Chondrocyte (in vitro differentiated cells): ENCODE measurements at places on chromosomes 13 and 19.
A peak's percentile ranks its signal among the peaks of the same experiment; 100 is the strongest.

GRCh38 chr13:58884353-58885209 is 1253.0 kb downstream of the PCDH17 start:
- no peak overlapping the region for H3K4me3 ChIP-seq
- no peak for DNase-seq
- H3K36me3 ChIP-seq, result no peaks in the 10 kb centered on the region
- no peaks in the 10 kb centered on the region for H3K4me1 ChIP-seq
- H3K27ac ChIP-seq, result no peak overlapping the region

GRCh38 chr13:51397262-51397941 is 55.4 kb downstream of the INTS6 start:
- peak overlapping the region; percentile 94 for H3K27ac ChIP-seq
- H3K27me3 ChIP-seq, result no peaks in the 10 kb centered on the region
- H3K4me1 ChIP-seq, result peaks cover 24% of the 10 kb centered on the region
- H3K4me3 ChIP-seq, result no peak overlapping the region
- no peak for DNase-seq

- H3K27me3 ChIP-seq, result no peaks in the 10 kb centered on the region
- peaks cover 33% of the 10 kb centered on the region for H3K4me1 ChIP-seq
- H3K27ac ChIP-seq, result peak overlapping the region; percentile 95
- no peak overlapping the region for H3K4me3 ChIP-seq
Observed at GRCh38 chr13:59424661-59425060, 739.1 kb downstream of the DIAPH3 start.

DNA sequence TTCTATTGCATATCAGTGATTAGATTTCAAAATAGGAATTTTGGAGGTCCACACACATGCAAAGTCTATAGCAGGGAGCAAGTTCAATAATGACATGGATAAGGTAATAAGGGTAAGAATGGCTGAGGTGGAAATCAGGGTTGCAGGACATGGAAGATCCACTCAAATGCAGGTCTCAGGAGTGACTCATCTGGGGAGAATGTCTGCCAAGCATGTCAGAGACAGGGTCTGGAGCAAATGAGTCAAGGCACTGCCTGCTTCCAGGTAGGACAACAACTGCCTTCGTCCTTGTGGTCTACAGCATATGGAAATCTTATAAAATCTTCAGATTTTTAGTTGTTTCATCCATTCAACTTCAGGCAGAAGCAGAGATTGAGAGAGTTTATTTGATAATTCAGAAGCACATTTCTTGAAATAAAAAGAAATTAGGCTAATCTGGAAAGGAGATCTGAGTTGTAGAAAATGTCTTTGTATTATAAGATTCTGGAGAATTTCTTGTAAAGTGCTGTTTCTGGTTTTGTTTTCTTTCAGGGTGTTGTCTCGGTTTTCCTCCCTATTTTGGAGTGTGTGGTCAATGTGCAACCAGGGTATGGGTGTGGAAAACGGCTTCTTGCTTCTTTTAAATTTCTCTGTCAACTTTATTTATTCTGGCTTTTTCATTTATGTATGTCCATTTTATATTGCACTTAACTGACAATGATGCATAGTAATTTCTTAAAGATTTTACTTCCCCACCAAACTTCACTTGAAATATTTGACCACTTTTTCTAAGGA is 748.8 kb downstream of the LIG4 start:
- no peak for DNase-seq
- peaks cover 30% of the 10 kb centered on the region for H3K4me1 ChIP-seq
- H3K4me3 ChIP-seq, result no peak overlapping the region
- H3K27ac ChIP-seq, result peak overlapping the region; percentile 28
- no peaks in the 10 kb centered on the region for H3K36me3 ChIP-seq
- H3K27me3 ChIP-seq, result no peaks in the 10 kb centered on the region

DNA sequence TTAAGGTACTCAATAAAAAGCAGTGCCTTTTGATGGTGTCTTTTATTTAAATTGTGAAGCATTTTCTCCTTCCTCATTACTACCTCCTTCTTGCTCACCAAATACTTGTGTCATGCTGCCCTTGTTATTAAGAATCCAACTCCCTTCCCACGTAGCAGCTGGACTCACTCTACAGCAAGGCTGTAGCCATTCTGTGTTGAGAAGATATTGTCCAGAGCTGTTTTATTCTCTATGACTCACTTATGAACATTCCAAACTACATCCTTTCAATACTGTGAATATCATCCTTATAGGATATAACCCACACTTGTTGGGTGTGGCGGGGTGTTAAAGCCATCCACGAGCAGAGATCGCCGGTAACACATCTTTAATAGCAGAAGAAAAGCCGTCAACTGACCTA is 1671.5 kb upstream of the SLC10A2 start:
- no peaks in the 10 kb centered on the region for H3K36me3 ChIP-seq
- no peak overlapping the region for H3K27ac ChIP-seq
- no peaks in the 10 kb centered on the region for H3K27me3 ChIP-seq
- no peak overlapping the region for H3K4me3 ChIP-seq

GRCh38 chr19:934865-935479 is 9.1 kb downstream of the ARID3A start:
- no peak overlapping the region for H3K4me3 ChIP-seq
- H3K36me3 ChIP-seq, result no peaks in the 10 kb centered on the region
- H3K27me3 ChIP-seq, result no peaks in the 10 kb centered on the region
- peaks cover 32% of the 10 kb centered on the region for H3K4me1 ChIP-seq
- no peak for DNase-seq
- H3K27ac ChIP-seq, result peak overlapping the region; percentile 5

GRCh38 chr13:51970349-51970748 is 40.9 kb downstream of the ATP7B start:
- no peak for DNase-seq
- H3K4me1 ChIP-seq, result no peaks in the 10 kb centered on the region
- H3K27ac ChIP-seq, result no peak overlapping the region
- no peak overlapping the region for H3K4me3 ChIP-seq

GRCh38 chr13:24271601-24272451 is 37.6 kb upstream of the C1QTNF9 start:
- H3K36me3 ChIP-seq, result no peaks in the 10 kb centered on the region
- no peak for DNase-seq
- peaks cover 32% of the 10 kb centered on the region for H3K4me1 ChIP-seq
- peak overlapping the region; percentile 66 for H3K4me3 ChIP-seq
- H3K27ac ChIP-seq, result peak overlapping the region; percentile 87

DNA sequence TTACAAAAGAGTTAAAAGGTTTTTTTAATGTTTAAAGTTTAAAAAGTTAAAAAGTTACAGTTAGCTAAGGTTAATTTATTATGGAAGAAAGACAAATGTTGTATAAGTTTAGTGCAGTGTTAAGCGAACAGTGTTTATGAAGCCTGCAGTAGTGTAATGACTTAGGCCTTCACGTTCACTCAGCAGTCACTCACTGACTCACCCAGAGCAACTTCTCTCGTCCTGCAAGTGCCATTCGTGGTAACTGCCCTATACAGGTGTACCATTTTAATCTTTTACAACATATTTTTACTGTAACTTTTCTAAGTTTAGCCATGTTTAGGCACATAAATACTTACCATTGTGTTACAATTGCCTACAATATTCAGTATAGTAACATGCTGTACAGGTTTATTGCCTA is 398.2 kb upstream of the NBEA start:
- H3K4me3 ChIP-seq, result no peak overlapping the region
- no peak overlapping the region for H3K27ac ChIP-seq
- no peaks in the 10 kb centered on the region for H3K27me3 ChIP-seq
- no peaks in the 10 kb centered on the region for H3K36me3 ChIP-seq

- DNase-seq, result no peak
- H3K4me3 ChIP-seq, result no peak overlapping the region
- no peak overlapping the region for H3K27ac ChIP-seq
- H3K4me1 ChIP-seq, result no peaks in the 10 kb centered on the region
- peaks cover 2% of the 10 kb centered on the region for H3K36me3 ChIP-seq
- H3K27me3 ChIP-seq, result no peaks in the 10 kb centered on the region
Observed at GRCh38 chr19:55927991-55928390, 4.1 kb downstream of the NLRP13 start.

DNA sequence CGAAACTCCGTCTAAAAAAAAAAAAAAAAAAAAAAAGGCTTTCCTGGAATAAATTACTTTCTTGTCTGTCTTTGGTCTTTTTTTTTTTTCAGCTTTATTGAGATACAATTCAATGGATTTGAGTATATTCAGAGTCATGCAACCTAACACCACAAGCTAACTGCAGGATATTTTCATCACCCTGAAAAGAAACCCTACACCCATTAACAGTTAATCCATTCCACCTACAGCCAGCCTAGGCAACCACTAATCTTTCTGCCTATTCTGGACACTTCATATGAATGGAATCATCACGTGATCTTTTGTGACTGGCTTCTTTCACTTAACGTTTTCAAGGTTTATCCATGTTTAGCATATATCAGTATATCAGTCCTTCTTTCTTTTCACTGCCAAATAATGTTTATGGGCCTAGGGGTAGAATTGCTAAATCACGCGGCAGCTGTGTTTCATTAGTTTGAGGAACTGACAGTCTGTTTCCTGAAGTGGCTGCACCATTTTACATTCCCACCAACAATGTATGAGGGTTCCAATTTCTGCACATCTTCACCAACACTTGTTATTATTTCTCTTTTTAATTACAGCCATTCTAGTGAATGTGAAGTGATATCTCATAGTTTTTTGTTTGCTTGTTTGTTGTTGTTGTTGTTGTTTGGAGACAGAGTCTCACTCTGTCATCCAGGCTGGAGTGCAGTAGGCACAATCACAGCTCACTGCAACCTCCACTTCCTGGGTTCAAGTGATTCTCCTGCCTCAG is 19.9 kb downstream of the LRFN3 start:
- H3K4me3 ChIP-seq, result no peak overlapping the region
- H3K27ac ChIP-seq, result no peak overlapping the region
- DNase-seq, result no peak
- no peaks in the 10 kb centered on the region for H3K4me1 ChIP-seq
- peaks cover 26% of the 10 kb centered on the region for H3K27me3 ChIP-seq

DNA sequence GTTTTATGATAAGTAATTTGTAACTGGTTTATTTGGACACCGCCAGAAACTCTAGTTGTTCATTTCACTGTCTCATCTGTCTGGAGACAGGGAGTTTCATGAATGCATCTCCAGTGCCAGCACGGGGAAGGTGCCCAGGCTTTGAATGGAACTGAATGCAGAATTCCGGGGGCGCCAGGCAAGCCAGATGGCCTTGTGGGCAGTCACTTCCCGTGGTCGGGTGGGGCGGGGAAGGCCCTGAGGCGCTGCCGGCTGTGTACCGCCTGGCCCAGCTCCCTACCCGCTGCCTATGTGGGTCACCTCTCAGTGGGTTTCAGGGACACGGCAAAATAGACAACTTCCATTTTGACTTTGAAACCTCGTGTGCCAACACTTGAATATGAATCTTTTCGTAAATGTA is 28.8 kb upstream of the MCF2L start:
- no peaks in the 10 kb centered on the region for H3K36me3 ChIP-seq
- no peaks in the 10 kb centered on the region for H3K27me3 ChIP-seq
- H3K4me1 ChIP-seq, result peaks cover 13% of the 10 kb centered on the region
- H3K4me3 ChIP-seq, result no peak overlapping the region
- no peak for DNase-seq

DNA sequence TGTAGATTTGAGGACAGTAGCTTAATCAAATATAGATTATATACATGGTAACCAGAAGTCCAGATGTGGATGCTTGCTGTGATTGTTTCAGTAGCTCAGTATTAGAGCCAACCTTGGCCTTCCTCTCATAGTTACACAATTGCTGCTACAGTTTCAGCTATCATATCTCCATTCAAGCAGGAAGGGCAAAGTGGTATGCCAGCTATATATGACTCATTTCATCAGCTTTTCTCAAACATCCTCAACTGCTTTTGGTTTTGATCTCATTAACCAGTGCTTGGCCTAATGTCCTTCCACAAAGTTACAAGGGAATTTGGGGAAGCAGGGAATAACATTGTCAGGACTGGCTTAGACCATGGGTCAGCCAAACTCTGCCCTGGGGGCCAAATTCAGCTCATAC is 73.0 kb upstream of the MAB21L1 start:
- no peak overlapping the region for H3K27ac ChIP-seq
- peaks cover 5% of the 10 kb centered on the region for H3K4me1 ChIP-seq
- no peaks in the 10 kb centered on the region for H3K27me3 ChIP-seq
- DNase-seq, result no peak
- no peaks in the 10 kb centered on the region for H3K36me3 ChIP-seq

DNA sequence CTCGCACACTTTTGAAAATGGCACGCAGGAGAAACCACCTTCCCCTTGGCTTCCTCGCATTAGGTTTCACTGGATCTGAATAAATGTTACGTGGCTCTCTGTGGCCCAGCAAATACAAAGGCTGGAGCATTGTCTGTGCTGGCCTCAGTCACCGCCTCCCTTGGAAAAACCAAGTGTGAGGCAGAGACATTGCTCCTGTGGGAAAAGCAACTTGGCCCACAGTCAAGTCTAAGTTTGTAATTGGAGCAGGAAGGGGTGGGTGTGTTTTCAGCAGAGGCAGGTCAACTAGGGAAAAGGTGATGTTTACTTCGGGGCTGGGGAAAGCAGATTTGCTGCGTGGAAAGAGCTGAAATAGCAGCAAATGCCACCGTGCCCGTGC is 101.6 kb downstream of the IRS2 start:
- H3K4me3 ChIP-seq, result no peak overlapping the region
- no peak overlapping the region for H3K27ac ChIP-seq
- no peak for DNase-seq
- no peaks in the 10 kb centered on the region for H3K36me3 ChIP-seq
- H3K4me1 ChIP-seq, result peaks cover 9% of the 10 kb centered on the region

DNA sequence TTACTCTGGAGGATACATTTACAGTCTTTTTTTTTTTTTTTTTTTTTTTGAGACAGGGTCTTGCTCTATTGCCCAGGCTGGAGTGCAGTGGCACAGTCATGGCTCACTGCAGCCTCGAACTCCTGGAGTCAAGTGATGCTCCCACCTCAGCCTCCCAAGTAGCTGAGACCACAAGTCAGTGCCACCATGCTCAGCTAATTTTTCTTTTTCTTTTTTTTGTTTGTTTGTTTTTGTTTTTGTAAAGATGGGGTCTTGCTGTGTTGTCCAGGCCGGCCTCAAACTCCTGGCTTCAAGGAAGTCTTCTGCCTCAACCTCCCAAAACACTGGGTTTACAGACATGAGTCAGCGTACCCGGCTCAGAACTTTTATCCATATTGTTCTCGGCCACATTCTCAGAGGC is 64.5 kb downstream of the INSR start:
- DNase-seq, result no peak
- H3K27ac ChIP-seq, result no peak overlapping the region
- peaks cover 2% of the 10 kb centered on the region for H3K36me3 ChIP-seq
- peaks cover 7% of the 10 kb centered on the region for H3K4me1 ChIP-seq
- no peaks in the 10 kb centered on the region for H3K27me3 ChIP-seq

DNA sequence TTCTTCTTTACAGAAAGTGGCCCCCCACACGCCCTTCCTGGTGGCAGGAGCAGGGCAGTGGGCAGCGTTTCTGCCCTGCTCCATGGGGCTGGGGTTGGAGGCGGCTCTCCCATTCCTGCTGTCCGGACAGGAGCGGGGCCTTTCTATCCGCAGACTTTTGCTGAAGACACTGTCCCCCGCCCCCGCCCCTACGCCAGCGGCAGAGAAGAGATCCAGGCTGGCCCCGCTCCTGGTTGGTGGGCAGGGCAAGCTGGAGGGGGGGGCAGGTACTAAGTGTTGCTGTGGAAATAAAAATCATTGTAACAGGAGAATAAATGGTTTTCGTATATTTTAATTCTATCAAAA is 81.7 kb downstream of the ZNF429 start:
- H3K27ac ChIP-seq, result no peak overlapping the region
- peaks cover 2% of the 10 kb centered on the region for H3K4me1 ChIP-seq
- no peaks in the 10 kb centered on the region for H3K36me3 ChIP-seq
- DNase-seq, result no peak

- H3K27ac ChIP-seq, result no peak overlapping the region
- no peaks in the 10 kb centered on the region for H3K27me3 ChIP-seq
- no peaks in the 10 kb centered on the region for H3K4me1 ChIP-seq
- H3K36me3 ChIP-seq, result peaks cover 7% of the 10 kb centered on the region
- H3K4me3 ChIP-seq, result no peak overlapping the region
Observed at GRCh38 chr13:98741741-98742435, 10.6 kb downstream of the SLC15A1 start.

- no peak overlapping the region for H3K4me3 ChIP-seq
- H3K4me1 ChIP-seq, result no peaks in the 10 kb centered on the region
- DNase-seq, result no peak
- H3K36me3 ChIP-seq, result peaks cover 37% of the 10 kb centered on the region
Observed at GRCh38 chr13:49536144-49536873, 40.6 kb downstream of the PHF11 start.
